ENCODE measurements at places on chromosomes 5 and 9.

DNA sequence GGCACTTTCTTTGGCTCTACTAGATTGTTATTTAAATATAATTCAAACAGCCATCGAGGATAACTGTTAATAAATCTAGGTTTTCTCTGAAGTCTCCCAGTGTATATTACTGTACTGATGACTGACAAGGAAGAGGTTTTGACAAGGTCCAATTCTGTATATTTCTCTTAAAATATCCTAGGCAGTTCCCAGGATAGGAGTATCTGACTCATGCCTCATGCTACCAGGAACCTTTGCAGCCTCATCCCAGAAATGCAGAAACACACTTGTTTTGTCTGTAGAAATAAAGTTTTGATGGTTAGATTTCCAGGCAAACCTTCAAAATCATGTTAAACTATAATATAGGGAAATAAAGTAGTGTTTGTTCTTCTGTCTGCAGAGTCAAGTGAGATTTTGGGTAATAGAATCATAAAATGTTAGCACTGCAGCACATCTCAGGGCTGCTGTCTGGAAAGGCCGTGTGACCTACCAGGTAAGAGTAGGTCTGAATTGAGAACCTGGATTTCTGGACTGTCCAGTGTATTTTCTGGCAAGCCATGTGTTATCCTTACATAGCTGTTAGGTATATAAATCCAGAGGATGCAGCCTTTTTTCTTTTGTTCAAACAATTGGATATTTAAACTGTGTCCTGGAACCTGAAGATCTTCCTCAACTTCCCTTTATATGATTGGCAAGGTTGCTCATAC is 8.3 kb downstream of the UBE2D2 start:
- DNase-seq, result no peak

DNA sequence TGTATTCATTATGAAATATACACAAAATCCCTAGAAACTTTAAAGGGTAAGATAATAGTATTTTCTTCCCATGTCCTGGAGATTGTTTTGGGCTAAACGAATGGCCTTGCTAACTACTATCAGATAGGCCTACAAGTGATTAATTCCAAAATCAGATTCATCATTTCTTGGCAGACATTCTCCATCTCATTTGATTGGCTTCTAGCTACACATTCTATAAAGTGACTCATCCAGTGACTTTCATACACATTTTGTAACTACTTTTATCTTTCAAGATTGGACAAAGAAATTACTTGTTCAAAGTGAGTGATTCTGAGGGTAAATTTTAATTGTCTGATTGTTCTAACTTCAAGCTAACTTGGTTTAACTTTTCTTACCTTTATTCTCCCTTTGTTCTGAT is 93.3 kb downstream of the RAPGEF6 start:
- DNase-seq, result no peak

GRCh38 chr5:74044936-74045335 is 418.9 kb downstream of the ARHGEF28 start:
- DNase-seq, result no peak

- DNase-seq, result peak; percentile 56
Measured at GRCh38 chr9:109012009-109012875, 1.1 kb downstream of the CTNNAL1 start.

GRCh38 chr5:172385707-172386106 is 68.6 kb downstream of the SH3PXD2B start:
- DNase-seq, result no peak

- DNase-seq, result no peak
Measured at GRCh38 chr9:8287501-8287900, 487.9 kb upstream of the DMAC1 start.

GRCh38 chr5:218457-219291 is 554 bp downstream of the SDHA start:
- DNase-seq, result peak; percentile 53

- DNase-seq, result no peak
Measured at GRCh38 chr9:113985968-113986585, 92.0 kb downstream of the AMBP start.

GRCh38 chr9:137317021-137317717 is 15.1 kb upstream of the NRARP start:
- DNase-seq, result no peak

- no peak for DNase-seq
Measured at GRCh38 chr9:97749928-97750327, 52.8 kb upstream of the XPA start.

DNA sequence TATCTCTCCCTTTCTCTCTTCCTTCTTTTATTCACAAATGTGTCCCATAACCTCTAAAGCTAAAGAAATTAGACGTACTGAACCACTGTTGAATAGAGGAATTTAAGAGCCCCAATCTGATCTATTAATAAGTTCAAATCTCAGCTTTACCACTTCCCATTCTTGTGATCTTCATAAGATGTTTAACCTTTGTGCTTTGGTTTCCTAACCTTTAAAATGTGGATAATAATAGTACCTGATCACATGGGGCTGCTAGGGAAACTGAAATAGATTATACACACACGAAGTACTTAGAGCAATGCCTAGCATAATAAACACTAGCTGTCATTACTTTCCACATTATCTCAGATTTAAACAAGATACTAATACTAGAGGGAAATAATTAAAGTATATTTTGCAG is 324.3 kb upstream of the SEMA6A start:
- DNase-seq, result no peak

DNA sequence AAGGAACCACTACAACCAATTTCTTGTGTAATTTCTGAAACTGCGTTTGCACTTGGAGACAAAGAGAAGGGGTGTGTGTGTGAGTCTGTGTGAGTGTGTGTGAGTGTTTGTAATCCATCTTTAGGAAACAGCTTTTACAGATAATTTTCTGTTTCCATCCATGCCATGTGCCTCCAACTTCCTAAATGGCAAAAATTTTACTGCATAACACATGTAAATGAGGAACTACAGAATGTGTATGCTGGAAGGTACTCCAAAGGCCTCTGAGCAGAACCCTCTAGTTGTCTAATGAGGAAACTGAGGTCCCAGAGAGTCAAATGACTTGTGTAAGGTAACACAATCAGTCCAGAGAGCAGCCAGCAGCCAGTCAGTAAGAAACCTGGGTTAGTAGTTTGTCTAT is 20.8 kb downstream of the MAMDC2 start:
- DNase-seq, result no peak

DNA sequence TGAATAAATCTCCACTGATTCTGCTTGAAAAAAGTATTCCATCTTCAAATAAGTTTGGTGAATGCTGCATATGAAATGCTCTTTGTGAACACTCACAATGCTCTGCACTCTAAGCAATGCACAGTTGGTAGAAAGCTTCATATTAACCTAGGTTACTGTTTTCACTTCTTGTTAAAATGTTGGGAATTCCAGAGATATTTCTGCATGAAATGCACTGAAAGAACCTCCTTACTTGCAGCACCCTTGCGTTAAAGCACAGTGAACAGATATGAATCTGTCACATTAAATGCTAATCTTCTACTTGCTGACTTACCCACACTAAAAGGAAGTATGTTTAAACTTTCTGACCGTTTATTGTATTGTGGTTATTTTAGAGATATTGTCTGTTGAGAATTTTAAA is 584.1 kb upstream of the NUDT12 start:
- no peak for DNase-seq

GRCh38 chr5:1723957-1724821 is 75.4 kb downstream of the MRPL36 start:
- DNase-seq, result no peak

DNA sequence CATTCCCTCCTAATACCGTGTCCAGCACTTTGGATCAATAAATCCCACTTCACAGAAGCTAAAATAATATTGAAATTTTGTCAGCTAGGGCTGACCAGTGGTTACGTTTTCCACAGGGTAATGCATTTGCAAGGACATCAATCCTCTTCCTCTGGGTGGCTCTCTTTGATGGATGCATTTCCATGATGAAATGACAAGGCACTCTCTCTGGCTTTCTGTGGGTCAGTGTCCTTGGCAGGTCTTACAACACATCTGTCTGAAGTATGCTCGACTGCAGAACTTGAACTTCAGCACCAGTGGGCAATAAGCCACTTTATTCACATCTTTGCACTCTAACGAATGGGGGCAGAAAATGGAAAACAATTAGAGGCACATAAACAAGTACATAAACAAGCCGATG is 330.1 kb downstream of the ADAMTS6 start:
- DNase-seq, result no peak

DNA sequence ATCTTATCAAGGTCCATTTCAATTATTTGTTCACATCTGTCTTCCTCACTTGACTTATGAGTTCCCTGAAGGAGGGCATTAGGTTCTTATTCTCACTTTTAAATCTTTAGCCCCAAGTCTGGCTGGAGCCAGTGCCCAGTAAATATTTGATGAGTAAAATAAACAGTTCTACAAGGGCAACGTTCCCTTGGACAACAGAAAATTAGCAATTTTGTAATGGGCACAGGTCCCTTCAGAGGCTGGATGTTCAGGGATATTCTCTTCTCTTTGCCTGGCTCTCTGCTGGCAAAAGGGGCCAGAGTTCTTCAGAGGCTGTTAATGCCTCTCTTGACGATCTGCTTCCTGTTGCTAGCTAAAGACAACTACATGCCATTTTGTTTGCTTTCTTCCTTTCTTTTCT is 149.7 kb downstream of the SEMA6A start:
- DNase-seq, result no peak

DNA sequence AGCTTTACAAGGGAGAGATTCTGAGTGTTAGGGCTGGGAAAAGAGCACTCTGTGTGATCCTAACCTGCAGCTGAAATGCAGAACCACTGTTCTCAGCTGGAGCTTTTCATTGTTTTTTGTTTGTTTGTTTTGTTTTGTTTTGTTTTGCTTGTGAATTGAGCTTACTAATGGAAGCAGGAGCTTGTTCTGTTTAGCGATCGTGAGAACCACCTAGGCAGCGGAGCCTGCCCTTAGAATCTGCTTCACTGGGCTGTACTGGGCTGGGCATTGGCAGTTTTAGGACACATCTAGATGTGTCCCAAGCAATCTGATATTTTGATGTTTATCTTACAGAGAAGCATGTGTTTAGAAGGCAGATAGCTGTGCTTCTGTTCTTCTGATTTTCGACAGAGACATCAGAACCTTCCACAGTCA is 14.3 kb downstream of the SYK start:
- no peak for DNase-seq

DNA sequence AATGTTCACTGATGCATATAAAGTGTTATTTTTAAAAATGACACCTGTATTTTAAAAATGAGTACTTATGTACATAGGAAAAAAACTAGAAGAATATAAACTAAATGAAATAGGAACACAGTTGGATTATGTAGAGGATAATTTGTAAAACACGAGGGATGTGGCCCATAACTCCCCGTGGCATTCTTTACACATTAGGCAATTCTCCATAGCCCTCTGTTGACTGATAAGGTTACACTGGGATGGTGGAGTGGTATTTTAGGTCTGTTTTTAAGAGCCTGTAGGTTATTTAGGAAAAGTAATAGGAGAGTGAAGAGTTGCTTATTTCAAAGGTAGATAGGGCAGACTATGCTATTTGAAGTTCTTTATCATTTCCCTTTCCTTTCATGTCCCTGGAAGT is 1.8 kb downstream of the CAVIN4 start:
- DNase-seq, result no peak

DNA sequence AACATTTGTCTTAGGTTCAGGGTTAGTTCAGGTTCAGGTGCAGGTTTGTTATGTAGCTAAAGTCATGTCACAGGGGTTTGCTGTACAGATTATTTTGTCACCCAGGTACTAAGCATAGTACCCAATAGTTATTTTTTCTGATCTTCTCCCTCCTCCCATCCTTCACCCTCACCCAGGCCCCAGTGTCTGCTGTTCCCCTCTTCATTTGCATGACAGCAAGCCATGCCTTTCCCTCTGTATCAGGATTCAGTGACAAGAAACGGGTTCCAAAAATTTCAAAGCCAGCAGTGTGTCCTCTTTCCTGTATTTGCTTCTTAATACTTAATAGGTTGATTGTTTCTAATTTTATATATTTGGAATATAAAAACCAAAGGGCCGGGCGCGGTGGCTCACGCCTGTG is 330.8 kb upstream of the SGCD start:
- no peak for DNase-seq

DNA sequence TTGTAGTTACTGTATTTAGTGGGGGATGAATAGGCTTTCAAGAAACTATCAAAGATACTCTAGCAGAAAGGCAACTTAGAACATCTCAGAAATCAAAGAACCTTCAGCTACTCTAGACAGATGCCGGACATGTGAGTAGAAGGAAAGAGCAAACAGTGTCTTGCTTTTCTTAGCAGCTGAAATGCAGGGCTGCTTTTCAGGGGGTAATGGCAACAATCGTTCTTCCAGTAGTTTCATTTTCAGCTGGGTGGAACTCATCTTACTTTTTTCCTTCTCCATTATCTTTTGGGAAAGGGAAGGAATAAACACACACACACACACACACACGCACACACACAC is 281.6 kb downstream of the CRB2 start:
- no peak for DNase-seq

- no peak for DNase-seq
Measured at GRCh38 chr9:84151640-84152039, 171.0 kb downstream of the RMI1 start.

- DNase-seq, result no peak
Measured at GRCh38 chr5:93603078-93603792, 20.2 kb downstream of the NR2F1 start.

DNA sequence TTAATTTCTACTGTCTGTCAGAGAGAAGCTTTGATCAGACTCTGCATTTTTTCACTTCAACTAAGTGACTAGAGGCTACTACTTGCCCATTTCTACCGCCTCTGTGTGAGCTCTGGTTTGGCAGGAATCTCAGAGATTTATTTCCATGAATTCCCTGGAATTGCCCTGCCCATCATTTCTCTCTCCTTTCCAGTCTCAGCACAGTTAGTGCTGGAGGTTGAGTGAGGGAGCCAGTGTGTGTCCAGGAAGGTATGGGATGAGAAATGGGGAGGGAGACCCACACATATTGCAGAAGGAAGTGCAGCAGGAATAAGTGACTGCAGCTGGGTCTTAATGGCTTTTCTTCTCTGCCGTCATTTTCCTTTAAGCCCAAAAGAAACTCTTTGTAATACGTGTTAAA is 443.1 kb upstream of the ZNF462 start:
- DNase-seq, result no peak

DNA sequence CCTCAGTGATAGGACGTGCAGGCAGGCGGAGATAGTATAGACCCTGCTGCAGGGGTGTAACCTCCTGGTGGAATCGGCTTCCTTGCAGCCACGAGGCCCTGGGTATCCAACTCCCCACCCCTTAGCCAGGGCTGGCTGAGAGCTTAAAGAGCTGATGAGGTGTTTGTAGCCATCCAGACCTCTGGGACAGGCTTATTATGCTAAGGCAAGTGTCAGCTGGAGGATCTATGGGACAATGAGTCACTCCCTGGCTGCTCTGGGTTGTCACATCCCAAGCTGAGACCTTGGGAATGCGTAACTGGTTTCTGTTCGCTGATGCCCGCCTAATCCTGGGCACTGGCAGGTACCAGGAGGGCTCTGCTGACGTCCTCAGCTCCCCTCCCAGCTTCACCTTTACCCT is 38.9 kb downstream of the DAB2IP start:
- no peak for DNase-seq

DNA sequence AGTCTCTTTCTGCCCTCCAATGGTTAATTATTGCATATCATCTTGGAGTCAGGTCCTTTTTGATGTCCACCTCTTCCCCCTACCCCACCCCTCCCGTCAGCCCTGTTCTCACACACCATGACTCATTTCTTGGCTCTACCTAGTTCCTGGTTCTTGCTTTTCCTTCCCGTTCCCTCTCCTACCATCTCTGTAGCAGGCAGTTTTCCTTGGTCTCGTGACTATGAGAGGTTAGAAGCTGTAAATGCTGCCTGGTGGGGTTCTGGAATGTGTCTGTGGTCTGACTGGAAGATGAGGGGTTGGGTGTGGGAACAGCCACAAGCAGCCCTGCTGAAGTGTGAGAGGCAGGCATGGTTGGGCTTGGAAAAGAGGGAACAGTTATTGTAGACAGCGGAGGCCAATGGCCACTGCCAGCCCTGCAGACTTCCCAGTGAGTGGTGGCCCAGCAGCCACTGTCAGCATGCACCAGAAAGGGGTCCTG is 18.2 kb downstream of the SLC22A5 start:
- DNase-seq, result no peak
